ENCODE measurements at places on chromosomes 3 and 15.

GRCh38 chr3:36707623-36708409, 56.5 kb downstream of the DCLK3 start:
- DNase-seq: peak; percentile 75

- DNase-seq: no peak
Measured at GRCh38 chr15:100096700-100097099, 245.1 kb downstream of the ADAMTS17 start.

DNA sequence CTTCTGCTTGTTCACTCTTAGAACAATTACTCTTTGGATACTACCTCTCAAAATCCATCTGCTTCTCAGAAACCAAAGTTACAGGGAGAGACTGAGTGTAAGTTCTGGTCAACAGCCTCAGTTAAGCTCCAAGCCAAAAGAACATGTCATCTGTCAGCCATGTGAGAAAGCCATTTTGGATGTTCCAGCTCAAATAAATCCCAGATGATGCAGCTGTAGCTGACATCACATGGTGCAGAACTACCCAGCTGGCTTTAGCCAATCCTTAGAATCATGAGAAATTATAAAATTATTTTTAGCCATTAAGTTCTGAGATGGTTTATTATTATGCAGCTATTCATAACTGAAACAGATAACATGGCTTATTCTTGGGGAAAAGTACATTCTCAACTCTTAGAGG, 696.0 kb downstream of the ZNF385D start:
- no peak for DNase-seq

- no peak for DNase-seq
Measured at GRCh38 chr15:99433026-99433756, 132.6 kb upstream of the MEF2A start.

GRCh38 chr3:195151866-195152541, 119.0 kb downstream of the XXYLT1 start:
- DNase-seq: peak; percentile 84

DNA sequence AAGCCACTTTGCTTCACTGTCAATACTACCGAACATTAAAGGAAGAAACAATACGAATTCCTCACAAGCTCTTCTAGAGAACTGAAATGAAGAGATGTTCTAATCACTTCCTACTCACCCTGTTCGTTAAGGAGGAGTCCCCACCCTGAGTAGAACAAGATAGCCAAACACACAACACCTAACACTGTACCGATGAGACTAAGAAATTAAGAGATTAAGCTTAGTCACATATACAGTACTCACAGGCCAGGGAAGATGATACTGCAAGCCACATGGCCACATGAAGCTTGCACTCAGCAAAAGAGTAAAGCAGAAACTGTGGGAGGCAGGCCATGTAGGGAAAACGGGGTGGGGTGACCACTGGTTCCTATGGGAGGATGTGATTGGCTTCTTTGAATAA, 48.0 kb downstream of the CGGBP1 start:
- DNase-seq: no peak

DNA sequence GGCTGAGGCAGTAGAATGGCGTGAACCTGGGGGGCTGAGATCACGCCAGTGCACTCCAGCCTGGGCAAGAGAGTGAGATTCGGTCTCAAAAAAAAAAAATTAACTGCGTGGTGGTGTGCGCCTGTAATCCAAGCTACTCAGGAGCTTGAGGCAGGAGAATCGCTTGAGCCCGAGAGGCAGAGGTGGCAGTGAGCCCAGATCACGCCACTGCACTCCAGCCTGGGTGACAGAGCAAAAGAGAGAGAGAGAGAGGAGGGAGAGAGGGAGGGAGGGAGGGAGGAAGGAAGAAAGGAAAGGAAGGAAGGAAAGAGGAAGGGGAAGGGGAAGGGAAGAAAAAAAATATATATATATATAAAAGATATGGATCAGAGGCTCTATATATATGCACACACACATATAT, 6.0 kb downstream of the TM4SF19 start:
- DNase-seq: no peak

GRCh38 chr15:75801859-75802593, 41.2 kb upstream of the UBE2Q2 start:
- DNase-seq: peak; percentile 67

Data from fibroblast of skin of right biceps (primary cell).